ENCODE measurements at places on chromosomes 4 and X.

DNA sequence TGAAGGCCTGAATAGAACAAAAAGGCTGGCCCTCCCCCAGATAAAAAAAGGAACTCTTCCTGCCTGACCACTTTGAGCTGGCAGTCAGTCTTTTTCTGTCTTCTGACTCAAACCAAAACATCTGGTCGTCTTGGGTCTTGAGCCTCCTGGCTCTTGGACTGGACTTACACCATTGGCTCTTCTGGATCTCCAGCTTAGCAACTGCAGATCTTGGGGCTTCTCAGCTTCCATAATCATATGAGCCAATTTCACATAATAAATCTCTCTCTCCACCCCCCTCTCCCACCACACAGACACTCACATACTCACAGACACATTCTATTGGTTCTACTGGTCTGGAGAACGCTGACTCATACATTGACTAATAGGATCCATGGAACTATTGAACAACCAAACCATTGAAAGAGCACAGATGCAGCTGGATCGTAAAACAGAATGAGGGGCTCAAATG is 15.6 kb upstream of the CWH43 start:
- DNase-seq = no peak

GRCh38 chr4:157220371-157220881 is at the start of gene GRIA2:
TSS of gene GRIA2 (plus strand) at chr4:157220728. CDS start at chr4:157221043, 315 bp downstream.
- DNase-seq = peak; percentile 96

DNA sequence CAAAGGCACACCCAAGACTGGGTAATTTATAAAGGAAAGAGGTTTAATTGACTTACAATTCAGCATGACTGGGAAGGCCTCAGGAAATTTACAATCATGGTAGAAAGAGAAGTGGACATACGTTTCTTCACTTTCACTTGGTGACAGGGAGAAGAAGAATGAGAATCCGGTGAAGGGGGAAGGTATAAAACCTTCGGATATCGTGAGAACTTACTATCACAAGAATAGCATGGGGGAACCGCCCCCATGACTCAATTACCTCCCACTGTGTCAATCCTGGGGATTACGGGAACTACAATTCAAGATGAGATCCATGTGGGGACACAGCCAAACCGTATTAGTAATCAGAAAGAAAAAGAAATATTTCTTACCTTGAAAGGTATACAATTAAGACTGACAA is 782.9 kb upstream of the HS3ST1 start:
- DNase-seq = no peak

DNA sequence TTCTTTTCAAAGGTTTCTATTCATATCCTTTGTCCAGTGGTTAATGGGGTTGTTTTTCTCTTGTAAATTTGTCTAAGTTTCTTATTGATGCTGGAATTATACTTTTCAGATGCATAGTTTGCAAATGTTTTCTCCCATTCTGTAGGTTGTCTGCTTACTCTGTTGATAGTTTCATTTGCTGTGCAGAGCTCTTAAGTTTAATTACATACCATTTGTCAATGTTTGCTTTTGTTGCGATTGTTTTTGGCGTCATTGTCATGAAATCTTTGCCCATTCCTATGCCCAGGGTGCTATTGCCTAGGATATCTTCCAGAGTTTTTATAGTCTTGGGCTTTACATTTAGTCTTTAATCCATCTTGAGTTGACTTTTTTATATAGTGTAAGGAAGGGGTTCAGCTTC is 21.2 kb upstream of the UGT8 start:
- DNase-seq = no peak

DNA sequence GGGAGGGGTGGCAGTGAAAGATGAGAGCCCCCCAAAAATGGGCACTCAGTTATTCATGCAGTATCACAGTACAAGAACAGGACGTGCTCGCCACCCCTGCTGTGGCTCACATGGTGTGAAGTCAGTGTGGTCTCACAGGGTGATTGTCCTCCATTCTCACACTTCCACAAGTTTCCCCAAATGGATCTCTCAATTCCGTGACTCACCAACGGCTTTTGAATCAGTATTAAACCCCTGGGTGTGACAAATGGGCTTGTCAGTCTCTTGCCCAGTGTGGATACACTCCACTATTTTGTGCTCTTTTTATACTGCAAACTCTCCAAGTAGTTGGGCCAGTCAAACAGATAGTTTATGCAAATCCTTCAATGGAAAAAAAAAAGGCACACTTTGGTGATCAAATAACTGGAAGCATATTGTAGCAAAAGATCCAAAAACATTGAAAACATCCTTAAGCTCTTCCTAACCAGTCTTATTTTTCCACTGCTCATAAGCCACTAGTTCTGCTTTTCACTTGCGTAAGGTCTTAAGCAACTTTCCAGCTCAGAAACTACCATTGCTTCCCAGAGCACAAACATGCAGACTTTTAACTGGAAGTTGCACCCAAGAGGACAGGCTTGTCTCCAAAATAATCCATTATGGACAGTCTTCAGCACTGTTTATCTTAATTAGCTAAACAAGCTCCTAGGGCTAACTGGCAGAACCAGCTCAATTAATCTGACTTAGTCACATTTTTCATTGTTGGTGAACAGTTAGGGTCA is 365.7 kb downstream of the PPP3CA start:
- no peak for DNase-seq

GRCh38 chr4:90575371-90575770 is 448.2 kb downstream of the CCSER1 start:
- no peak for DNase-seq

DNA sequence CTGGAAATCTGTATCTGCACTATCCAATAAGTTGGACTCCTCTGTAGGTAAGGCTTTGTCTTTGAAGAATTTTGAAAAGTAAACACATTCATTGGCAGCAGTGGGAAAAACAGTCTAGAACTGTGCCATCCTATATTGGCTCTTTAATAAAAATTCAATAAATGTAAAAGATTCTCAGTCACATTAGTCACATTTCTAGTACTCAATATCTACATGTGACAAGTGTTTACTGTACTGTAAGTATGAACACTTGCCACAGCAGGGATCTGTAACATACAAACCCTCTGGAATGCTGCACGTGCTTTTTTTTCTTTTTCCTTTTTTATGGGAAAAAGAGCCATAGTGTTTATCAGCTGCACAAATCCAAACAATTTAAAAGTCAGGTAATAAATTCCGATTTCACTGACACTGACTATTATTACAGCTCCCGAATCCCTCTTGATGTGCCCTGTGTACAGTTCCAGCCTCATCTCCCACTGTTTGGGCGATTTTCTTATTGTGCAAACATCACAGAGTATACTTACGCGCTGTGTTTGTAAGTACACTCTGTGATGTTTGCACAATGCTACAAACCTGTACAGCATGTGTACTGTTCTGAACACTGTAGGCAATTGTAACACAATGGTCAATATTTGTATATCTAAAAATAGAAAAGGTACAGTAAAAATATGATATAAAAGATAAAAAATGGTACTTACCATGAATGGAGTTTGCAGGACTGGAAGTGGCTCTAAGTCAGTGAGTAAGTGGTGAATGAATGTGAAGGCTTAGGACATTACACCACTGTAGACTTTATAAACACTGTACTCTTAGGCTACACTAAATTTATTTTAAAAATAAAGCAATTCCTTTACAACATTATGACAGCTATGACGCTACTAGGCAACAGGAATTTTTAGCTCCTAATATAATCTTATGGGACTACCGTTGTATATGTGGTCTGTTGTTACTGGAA is 8.7 kb downstream of the PYURF start:
- DNase-seq = no peak

- DNase-seq = no peak
Observed at GRCh38 chr4:52421811-52422213, 237.3 kb downstream of the USP46 start.

GRCh38 chr4:152862608-152863007 is 73.5 kb upstream of the FHDC1 start:
- no peak for DNase-seq

GRCh38 chr4:138182838-138183426 is 59.2 kb downstream of the SLC7A11 start:
- no peak for DNase-seq

- no peak for DNase-seq
Observed at GRCh38 chrX:93673869-93674271, at the start of gene FAM133A. TSS of gene FAM133A (plus strand) at chrX:93674206. CDS start at chrX:93709420, 35,214 bp downstream.

GRCh38 chr4:46515940-46516339 is 126.0 kb upstream of the GABRA2 start:
- DNase-seq = no peak

GRCh38 chr4:135724421-135724820 is 1522.8 kb upstream of the PABPC4L start:
- no peak for DNase-seq

- DNase-seq = no peak
Observed at GRCh38 chrX:100484971-100485370, 74.9 kb upstream of the PCDH19 start.

- DNase-seq = no peak
Observed at GRCh38 chr4:185931986-185932385, 120.0 kb upstream of the SORBS2 start.

- no peak for DNase-seq
Observed at GRCh38 chr4:152328582-152328981, 207.3 kb downstream of the FBXW7 start.

- DNase-seq = no peak
Observed at GRCh38 chr4:81663368-81663767, 191.7 kb upstream of the RASGEF1B start.

DNA sequence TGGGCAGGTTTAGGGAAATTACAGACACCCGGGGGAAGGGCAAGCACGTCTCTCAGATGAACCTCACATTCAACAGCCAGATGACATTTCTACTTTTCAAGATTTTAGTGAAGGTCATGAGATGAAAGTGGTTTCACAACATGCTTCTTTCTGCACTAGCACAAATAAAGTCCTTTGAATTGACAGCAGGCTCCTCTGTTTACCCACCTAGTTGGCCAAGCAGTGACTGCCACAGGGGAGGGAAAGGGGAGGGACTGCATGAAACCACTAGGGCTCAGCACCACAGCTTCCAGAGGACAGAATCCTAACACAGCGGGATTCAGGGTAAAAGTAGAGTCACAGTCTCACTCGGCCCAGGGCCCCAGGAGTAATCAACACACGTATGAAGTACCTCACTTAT is 6.2 kb downstream of the RAB40A start:
- DNase-seq = no peak

GRCh38 chr4:42396361-42396751 is 932 bp upstream of the SHISA3 start:
- DNase-seq = no peak

DNA sequence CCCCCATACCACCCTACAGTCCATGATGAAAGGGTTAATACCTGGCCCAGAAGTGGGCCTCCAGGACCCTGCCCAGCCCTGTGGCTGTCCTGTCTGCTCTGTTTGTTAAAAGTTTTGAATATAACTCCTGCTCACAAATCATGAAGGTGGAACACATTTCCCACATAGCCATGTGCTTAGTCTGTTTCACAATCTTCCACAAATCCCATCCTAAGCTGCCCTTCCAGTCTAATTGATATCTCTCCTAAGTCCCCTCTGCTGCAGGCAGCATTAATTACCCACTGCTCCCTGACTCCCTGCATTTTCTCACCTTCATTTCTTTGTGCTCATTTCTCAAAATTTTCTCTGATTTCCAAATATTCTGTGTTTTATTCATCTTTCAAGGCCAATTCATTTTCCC is 142.6 kb downstream of the AASDH start:
- no peak for DNase-seq

- no peak for DNase-seq
Observed at GRCh38 chr4:2295500-2295899, 33.6 kb upstream of the MXD4 start.

- no peak for DNase-seq
Observed at GRCh38 chrX:123475068-123475724, 257.7 kb downstream of the THOC2 start.

GRCh38 chr4:7857238-7857701 is 82.4 kb downstream of the AFAP1 start:
- no peak for DNase-seq

GRCh38 chr4:85940151-85940550 is 419.7 kb downstream of the MAPK10 start:
- no peak for DNase-seq

- DNase-seq = no peak
Observed at GRCh38 chr4:96103086-96103485, 263.2 kb downstream of the PDHA2 start.

GRCh38 chrX:39532761-39533160 is 565.0 kb downstream of the BCOR start:
- DNase-seq = no peak

- no peak for DNase-seq
Observed at GRCh38 chr4:176939445-176939844, 146.7 kb upstream of the VEGFC start.
